ENCODE measurements at places on chromosomes 7 and 10. TPM values are rescaled to one million over a fixed set of nuclear protein-coding genes. Genes with fewer than 3 reads are reported as not detected.

TFR2 gene
- total RNA-seq, result not detected

ZNF804B gene
- total RNA-seq, result not detected

VSIR gene
- total RNA-seq, result 58.7 TPM

VTI1A gene
- 53.7 TPM for total RNA-seq

TAS2R4 gene
- total RNA-seq, result 2.0 TPM

C10orf67 gene
- total RNA-seq, result 0.29 TPM

CPVL gene
- 44.2 TPM for total RNA-seq

PDE1C gene
- 3.2 TPM for total RNA-seq

ADRB1 gene
- total RNA-seq, result 0.66 TPM

AKR1C4 gene
- not detected for total RNA-seq

IQUB gene
- 0.32 TPM for total RNA-seq

GRCh38 chr7:155190688-155191087 lies 107.0 kb upstream of the INSIG1 start:
- no peak for DNase-seq

- DNase-seq, result peak; percentile 92
Measured at GRCh38 chr10:102120991-102121738, 997 bp upstream of the LDB1 start.

- DNase-seq, result no peak
Measured at GRCh38 chr10:29730969-29731368, 96.2 kb upstream of the SVIL start.

DNA sequence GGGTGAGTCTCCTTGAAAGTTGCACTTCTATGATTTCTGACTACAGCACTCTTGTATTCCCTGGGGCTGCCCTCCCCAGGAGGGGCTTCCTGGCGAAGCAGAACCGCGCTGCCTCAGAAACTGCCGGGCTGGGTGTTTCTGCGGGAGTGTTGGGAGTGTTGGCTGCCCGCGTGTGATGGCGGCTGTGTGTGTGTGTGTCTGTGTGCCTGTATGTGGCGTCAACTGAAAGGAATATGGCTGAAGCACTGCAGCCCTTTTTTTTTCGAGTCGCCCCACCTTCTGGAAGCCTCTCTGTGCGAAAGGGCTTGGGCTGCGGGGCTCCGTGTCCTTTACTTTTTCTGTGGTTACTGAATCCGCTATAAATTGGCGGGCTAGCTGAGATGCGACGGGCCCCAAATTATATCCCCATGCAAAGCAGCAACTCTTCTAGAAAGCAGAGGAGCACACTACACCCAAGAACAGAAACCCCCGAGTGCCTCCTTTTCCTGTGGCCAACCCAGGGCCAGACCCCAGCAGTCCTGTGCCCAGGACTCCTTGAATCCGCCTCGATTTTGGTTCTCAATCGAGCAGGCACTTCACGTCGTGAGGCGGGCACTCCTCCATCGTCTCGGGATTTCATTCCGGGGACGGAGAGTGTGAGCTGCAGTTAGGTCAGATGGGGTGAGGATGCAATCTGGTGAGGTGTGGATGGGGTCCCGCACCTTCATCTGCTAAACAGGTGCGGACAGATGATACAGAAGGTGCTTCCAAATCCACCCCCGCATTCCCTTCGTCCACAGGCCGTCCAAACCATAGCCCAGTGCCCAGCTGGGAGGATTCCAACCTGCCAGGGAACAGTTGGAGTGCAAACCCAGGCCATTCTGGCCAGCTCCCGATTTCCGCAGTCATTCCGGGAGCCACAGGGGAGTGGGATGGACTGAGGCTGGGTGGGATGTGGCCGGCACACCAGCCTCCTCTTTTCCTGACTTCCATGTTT lies 22.5 kb upstream of the ZNF273 start:
- DNase-seq, result peak; percentile 11

GRCh38 chr10:36182179-36182566 lies 540.1 kb upstream of the FZD8 start:
- DNase-seq, result no peak

DNA sequence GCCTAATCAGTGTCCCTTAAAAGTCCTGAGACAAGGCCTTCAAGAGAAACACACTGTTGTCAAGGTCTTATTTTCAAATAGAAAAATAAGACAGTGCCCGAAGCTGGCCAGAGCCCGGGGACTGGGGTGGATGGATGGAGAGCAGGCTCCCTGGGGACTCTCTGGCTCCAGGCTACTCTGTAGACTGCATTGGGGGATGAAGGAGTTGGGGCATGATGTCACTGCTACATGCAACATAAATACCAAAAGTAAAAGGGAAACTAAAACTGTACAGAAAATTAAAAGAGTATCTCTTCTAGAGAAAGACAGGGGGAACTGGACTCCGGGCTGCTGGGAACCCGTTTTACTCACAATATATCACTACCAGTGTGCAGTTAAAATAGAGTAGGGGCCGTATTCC lies 629.8 kb downstream of the KCNMA1 start:
- no peak for DNase-seq

GRCh38 chr10:3926675-3927525 lies 141.9 kb upstream of the KLF6 start:
- peak; percentile 37 for DNase-seq

DNA sequence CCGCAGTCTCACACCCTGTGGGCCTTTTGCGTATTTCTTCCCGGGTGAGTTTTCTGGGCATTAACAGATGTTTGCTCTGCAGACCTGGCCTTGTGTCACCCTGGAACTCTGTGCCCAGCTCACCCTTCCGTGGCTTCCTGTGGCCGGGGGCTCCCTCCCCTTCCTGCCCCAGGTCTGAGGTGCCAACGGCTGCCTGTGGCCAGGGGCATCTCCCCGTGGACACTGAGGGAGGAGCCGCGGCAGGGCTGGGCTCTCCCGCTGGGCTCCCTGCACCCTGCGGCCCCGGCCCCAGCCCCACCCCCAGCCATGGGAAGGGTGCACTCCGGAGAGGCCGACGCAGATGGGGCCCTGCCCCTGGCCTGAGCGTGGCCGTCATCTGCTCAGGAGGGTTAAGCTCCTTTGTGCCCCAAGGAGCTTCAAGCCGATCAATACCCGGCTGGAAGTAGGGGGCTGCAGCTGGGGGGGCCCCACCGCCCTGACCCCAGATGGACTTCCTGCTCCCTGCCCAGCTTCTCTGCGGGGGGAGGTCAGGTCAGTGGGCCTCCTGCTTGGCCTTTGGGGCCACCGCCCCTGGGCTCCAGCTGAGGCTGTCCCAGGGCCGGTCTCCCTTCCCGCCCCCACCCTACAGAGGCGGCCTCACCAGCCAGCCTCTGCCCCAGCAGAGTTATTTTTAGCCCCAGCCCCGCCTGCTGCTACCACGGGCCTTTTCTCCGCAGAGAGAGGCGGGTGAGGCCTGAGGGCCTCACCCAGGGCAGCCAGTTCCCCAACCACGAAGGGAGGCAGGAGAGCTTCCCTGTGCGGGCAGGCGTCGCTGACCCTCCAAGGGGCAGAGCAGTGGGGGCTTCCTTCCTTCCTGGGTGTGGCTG lies 24.2 kb downstream of the PWWP2B start:
- DNase-seq, result no peak

GRCh38 chr7:119935418-119936025 lies 337.5 kb upstream of the KCND2 start:
- DNase-seq, result no peak

DNA sequence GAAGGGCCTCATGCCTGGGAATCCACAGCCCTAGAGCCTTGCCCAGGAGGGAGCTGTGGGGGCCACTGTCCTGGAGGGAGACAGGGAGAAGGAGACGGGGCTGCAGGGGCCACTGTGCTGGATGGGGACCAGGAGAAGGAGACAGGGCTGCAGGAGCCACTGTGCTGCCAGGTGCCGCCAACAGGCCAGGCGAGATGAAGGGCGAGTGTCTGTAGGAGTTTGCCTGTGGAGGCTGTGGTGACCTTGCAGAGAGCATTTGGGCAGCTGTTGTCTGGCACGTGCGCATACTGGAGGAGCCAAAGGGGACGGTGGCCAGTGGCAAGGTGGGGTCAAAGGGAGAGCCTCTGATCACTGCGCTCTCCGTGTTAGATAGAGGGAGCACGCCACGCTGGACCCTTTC lies 79.2 kb downstream of the NKX6-2 start:
- DNase-seq, result no peak

DNA sequence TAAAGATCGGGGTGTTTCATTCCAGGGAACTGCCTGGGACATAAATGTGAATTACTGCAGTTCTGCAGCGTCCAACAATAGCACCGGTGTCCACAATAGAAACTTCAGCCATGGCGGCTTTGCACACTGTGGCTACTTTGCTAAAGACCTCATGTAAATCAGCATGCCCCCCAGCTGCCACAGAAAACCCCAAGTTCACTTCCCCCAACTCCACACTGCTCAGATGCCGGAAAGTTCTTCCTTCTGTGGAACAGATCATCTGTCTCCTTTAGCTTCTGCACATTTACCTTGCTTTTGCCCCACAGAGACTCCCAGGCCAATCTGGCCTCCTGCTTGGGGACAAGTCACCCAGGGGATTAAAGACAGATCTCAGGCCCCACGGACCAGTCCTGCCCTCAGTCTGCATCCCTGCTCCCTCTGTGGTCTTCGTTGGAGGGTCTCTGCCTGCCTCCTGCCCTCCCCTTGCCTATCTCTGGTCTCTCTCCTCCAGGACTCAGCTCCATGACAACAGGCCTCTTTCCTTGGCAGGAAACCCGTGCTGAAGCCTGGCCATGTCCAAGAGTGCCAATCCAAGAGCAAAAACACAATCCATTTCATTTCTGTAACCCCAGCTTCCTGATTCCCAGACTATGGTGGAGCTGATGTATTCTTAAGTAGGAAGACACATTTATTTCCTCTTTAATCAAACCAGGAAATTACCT lies 403.2 kb downstream of the RPS24 start:
- DNase-seq, result no peak

DNA sequence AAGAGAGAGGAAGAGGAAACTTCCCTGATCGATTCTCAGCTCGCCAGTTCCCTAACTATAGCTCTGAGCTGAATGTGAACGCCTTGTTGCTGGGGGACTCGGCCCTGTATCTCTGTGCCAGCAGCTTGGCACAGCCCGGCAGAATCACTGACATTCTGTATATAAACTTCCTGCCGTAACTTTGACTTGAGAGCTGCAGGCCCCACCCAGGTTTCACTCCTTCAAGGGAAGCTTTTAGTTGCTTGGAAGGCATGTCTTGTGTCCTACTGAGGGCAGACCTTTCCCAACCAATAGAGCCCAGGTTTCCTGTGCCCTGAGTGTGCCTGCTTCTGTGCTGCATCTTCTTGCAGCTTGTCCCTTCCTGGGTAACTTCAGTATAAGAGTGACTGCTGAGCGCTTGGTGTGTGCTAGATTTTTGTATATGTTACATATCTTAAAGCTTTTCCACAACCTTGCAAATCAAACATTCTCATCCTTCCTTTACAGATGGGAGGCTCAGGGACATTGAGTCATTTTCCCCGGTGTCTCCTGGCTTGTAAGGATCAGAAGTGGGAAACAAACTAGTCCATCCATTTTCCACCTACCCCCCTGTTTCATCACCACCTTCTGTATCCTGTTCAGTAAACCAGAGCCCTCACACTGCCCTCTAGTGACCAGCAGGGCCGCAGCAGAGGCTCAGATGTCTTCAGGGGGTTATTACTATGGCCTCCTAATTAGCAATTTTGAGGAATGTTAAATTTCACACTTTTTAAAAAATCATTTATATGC lies 225.2 kb upstream of the PRSS58 start:
- DNase-seq, result no peak

- no peak for DNase-seq
Measured at GRCh38 chr10:43390759-43391158, 18.2 kb downstream of the HNRNPF start.

DNA sequence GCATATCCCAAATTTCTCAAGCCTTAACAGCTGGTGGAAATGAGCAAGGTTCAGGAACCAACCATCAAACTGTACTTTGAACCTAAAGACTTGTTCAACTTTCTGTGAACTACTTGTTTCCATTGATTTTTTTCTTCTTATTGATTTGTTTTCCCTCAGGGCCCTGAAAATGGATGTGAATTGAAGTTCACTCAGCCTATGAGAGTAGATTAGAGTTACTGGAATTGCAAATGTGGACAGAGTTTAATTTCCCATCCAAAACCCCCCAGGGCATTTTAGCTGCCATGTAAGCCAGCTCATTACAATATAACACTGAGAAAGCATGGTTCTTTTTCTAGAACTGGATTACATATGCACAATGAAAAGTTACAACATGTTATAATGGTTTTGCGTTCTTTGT lies 1105.7 kb downstream of the REEP3 start:
- DNase-seq, result no peak

DNA sequence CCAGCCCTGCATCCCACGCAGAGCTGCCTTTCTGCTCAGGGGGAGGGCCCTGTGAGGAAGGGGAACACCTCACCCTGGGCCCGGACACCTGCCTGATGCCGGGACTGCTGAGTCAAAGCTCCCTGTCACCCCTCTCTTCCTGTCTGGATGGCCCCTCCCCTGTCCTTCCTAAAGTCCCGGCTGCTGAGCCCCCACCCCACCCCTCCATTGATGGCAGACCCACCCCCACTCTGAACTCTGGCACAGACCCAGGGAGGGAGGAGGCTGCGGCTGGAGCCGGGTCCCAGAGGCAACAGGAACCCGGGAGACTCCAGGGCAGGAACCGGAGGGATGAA lies 78.7 kb downstream of the ELFN1 start:
- no peak for DNase-seq

GRCh38 chr7:31720366-31720765 lies 33.4 kb downstream of the PPP1R17 start:
- DNase-seq, result no peak

DNA sequence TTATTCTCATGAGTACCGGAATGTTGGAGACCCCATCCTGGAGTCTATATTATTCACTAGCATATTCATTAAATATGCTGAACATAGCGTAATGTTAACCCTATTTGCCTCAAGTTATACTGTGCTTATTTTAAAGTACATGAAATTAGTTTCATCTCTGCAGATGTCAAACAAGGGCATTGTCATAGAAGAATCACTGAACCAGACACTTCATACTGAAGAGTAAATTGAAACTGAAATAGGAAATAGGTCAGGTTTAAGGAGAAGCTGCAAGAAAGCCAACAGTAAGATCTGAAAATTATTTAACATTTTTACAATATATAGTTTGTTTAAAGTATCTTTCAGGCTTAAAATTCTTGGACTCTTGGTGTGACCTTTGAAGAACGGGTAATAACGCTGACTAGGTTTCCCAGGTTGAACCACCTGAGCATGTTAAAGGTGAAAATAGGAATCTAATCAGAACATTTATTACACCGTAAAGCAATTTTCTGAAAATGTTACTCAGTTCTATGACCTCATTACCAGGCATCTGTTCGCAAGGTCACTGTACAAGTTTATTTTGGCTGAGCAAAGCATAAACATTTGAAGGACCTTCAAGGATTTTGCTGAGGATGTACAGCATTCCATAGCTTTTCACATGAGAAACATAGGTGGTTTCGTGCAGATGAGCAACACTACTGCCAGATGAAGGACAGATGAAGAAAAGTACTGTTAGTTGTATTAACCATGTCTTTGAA lies 82.7 kb downstream of the REEP3 start:
- DNase-seq, result no peak

- DNase-seq, result no peak
Measured at GRCh38 chr7:134186801-134187200, 59.7 kb downstream of the LRGUK start.

- DNase-seq, result no peak
Measured at GRCh38 chr7:112101201-112101846, 104.9 kb downstream of the DOCK4 start.

DNA sequence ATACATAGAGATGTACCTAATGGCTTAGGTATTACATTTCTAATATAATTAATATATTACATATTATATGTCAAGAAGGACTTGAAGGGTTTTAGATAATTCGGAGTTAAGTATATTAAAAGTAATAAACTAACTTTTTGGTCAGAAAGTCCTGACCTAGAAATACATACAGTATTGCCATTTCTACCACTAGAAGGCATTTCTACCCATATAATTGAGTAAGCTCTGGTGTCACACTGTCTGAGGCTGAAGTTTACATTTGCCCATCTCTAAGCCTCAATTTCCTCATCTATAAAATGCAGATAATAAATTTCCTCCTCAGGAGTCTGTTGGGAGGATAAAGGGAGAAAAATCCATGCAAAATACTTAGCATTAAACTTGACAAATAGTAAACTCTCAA lies 7.1 kb downstream of the FKBP14 start:
- DNase-seq, result no peak
